ENCODE measurements at places on chromosomes 3 and 15.

DNA sequence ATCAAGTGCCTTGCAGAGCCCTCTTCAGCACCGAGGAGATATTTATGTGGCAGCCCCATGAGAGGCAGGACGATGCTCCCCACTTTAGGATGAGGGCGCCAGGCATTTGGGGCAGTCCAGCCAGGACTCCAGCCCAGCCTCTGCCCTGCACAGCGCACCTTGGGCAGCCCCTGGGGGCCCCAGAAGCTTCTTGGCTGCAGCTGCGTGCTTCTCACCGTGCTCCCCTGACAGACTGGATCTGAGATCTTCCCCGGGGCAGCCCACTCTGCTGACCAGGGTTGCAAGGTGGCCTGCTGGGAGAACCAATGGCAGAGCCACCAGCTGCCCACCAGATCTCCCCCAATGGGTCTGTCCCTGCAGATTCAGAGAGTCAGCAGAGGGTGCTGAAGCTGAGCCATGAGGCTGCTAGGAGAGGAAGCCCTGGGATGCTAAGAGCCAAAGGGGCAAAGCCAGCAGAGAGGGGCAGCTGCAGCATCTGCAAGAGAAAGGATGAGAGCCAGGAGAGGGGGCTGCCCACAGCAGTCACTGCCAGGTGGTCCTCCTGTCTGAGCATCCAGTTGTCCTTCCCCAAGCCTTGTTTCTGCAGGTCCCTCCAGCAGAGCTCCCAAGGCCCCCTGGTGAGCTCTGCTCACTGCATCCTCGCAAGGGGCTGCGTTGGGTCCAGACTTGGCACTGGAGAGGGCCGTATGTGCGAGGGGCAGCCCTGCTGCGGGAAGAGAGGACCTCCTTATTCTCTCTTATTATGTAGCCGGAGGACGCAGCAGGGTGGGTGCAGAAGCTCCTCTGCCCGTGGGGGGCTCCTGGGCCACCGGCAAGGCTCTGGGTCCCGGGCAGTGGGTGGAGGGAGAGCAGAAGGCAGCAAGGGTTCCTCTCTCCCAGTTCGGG, 14.7 kb upstream of the KLF13 start:
- no peak for DNase-seq

DNA sequence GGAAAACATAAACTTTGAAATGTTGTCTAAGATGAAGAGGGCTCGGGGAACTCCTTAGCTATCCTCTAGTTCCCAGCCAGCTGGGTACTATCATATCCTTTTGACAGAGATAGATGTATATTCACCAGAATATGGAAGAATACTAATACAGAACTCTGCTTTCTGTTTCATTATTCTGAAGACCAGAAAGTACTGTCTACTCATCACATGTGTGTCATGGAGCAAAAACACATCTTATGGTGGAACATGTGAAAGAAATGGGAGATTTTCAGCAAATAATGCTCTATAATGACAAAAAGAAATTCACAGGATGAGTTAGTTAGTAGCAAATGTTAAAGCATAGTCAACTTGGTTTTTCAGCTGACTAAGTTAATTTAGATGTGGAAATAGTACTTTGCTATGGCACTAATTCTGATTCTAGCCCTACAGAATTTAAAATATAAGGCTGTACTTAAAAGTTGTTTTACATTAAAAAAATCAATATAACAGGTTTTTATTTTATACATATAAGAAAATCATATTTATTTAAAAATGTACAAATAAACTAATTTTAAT, 16.5 kb downstream of the ISL2 start:
- DNase-seq = no peak

GRCh38 chr3:187136936-187137335, 2.4 kb downstream of the RPL39L start:
- DNase-seq = no peak

- DNase-seq = peak; percentile 47
Observed at GRCh38 chr15:74651242-74651741, 35.7 kb downstream of the CLK3 start.

DNA sequence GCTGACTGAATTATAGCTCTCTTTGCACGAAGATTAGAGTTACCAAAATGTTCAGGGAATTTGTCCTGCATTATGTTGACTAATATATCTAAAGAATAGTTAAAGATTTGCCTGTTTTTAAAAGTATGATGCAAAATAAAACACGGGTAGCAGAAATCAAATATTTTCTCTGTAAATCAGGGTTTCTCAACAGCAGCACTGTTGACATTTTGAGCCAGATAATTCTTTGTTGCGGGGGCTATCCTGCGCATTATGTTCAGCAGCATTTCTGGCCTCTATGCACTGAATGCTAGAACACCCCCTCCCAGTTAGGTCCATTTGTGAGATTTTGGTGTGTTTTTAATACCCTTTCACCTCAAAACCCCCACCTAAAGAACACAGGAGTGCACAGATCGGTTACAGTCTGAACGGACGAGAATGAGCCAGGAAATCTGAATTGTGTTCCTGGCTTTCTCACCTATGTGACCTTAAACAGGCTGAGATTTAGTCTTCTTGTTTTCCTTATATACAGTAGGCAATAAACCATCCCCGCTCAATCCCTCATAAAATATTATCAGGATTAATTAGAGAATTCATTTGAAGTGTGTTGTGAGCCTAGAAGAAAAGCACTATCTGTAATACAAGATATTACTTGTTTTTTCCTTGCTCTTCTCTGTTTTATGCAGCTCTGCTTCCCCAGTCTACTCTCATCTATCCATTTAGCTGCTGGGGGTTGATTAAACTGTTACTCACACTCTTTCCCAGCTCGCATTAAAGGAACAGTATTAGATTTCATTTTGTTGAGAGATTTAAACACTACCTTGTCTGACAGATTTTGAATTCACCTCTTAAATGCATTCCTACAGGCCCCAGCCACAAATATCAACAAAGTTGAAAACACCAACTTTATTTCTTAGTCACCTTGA, 247.5 kb upstream of the GOLIM4 start:
- no peak for DNase-seq

GRCh38 chr15:38085931-38086568, 151.6 kb downstream of the TMCO5A start:
- DNase-seq = no peak

DNA sequence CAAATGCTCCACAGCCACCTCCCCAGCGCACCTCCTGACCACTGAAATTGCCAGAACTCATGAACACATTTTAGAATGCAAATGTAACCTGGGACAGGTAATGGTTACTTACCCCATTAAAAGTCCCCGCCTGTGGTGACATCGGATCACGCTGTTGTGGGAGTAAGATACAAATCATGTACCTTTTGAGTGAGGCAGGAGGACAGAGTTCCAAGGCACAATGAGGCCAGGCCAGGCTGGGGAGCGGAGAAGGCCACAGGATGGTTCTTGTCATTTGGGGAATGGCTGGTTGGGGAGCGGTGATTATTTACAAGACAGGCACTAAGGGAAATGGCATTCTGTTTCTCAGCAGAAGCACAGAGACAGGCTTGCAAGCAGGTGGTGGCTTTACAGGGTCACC, 490.0 kb downstream of the EDEM1 start:
- DNase-seq = no peak

DNA sequence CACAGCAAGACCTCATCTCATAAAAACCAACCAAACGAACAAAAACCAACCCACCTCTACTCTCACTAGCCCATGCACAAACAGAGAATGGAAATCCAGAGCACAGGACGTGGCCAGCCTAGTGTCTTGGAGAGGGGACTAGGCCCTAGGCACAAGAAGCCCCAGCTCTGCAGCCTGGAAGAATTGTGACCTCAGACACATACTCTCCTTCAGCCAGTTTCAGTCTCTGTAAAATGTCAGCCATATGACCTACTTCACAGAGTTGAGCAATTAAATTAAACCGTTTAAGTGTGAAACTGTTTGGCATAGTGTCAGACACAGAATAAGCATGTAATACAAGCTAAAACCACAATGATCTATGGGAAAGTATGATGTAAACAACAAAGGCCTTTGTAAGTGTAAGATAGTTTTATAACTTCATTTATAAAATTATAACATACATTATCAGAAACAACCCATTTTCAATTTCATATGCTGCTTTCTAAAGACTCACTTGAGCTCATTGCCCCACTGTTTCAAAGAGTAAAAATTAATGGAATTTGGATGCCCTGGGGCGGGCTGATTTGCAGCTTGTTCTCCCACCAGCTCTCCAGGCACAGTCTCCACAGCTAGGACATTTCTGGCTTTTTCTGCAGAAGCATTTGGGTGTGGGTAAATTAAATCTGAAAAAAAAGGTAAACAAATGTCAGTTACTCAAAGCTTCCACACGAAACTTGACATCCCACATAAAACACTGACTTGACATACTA, 32.9 kb downstream of the TBC1D2B start:
- DNase-seq = no peak

DNA sequence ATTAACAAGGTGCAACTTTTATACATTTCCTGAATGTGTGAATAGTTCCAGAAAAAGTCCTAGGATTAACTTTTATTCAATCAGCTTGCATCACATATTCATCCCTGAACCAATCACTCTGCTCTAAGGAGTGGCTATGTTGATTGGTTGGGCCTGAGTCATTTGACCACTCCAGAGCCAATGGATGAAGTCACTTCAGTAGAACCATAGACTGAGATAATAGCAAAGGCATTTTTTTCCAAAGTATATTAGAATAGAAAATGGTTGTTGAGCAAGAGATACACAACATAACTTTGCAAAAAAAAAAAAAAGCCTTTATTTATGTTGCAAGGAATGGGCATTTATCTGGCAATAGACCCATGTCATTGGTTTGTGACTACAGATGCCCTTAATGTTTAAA, 55.5 kb upstream of the AGTR1 start:
- DNase-seq = no peak

GRCh38 chr3:177611752-177612334, 414.6 kb upstream of the TBL1XR1 start:
- no peak for DNase-seq

DNA sequence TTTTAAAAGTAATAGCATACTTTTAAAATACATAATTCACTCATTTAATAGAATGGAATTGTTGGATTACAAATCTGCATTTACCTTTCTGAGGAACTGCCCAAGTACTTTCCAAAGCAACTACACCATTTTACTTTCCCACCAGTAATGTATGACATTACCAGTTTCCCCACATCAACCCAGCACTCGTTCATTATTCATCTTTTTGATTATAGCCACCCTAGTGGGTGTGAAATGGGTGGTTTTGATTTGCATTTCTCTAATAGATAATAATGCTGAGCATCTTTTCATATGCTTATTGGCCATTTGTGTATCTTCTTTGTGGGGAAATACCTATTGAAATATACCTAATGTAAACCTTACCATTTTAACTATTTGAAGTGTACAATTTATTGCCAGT, 18.0 kb upstream of the EBLN2 start:
- no peak for DNase-seq

DNA sequence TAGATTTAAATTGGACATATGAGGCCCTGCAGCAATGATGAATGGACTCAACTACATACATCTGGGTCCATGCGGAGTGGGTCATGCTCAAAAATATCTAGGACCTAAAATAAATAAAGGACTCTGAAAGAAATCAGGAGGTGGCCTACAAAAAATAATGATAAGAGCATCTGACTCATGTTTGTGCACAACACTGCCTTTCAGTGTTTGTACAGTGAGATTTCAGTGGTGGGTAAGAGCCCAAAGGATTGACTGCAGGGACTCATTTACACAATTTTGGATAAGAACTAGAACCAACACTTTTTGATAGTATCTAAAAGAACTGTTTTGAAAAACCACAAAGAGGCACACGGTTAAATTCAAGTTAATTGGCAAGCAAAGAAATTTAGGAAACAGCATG, 285.5 kb downstream of the SLC9A9 start:
- no peak for DNase-seq

GRCh38 chr15:77554306-77555080, 78.2 kb downstream of the LINGO1 start:
- DNase-seq = no peak

- DNase-seq = no peak
Observed at GRCh38 chr15:101466188-101466587, 23.3 kb downstream of the PCSK6 start.

DNA sequence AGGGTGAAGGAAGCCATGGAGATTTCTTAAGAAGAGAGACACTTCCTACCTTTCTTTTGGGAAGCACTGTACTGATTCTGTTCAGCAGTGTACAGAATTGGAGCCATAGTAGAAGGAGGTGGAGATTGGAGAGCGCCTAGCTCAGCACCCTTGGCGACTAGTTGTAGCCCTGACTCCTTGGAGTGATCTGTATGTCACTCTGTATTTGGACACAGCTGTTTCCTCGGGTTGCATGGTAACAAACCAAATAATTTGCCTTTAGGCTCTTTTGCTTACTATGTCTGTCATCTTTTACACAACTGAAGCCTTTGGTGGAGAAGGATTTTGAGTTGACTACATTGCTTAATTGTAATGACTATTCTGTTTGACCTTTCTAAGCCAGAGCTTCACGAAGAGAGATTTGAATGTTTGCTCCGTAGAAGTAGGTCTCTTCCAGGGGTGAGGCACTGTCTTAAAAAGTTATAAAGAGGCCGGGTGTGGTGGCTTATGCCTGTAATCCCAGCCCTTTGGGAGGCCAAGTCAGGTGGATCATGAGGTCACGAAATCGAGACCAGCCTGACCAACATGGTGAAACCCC, 77.1 kb downstream of the AKAP13 start:
- DNase-seq = no peak

DNA sequence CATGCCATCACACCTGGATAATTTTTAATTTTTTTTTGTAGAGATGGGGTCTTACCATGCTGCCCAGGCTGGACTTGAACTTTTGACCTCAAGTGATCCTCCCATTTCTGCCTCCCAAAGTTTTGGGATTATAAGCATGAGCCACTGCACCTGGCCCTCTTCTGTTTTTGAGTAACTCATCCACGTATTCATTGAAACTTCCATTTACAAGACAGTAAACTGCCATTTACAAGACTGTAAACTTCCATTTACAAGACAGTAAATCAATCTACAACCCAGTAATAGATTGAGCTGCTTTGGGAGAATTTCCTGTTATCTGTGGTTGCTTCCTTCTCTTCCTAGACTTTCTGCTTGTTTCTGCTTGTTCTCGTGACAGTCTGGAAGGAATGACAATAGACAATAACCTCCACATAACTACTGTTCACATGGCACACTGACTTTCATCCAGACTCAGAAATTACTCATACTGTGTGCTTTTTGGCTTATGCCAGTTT, 114.7 kb upstream of the CCNL1 start:
- DNase-seq = no peak

- no peak for DNase-seq
Observed at GRCh38 chr3:8952130-8952529, 11.1 kb downstream of the RAD18 start.

- no peak for DNase-seq
Observed at GRCh38 chr15:44157679-44158078, 37.4 kb downstream of the FRMD5 start.

GRCh38 chr3:124639406-124640237, 90.6 kb upstream of the UMPS start:
- DNase-seq = no peak

DNA sequence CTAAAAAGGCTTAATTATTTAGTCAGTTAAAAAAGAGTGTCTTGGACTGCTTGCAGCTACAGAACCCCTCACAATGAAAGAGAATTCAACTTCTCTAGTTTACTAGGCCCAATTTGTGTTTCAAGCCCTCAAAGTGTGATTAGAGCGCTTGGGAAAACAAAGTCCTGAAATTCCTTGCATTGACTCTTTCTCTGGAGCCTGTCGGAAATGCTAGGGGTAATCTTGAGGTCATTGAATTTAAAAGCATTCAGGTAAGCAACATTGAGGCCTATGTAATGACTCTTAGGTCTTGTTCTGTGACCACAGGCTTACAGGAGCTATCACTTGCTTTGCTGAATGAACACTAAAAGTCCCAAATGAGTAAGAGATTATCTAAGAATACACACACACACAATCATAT, 186.0 kb downstream of the NLGN1 start:
- DNase-seq = no peak
